ENCODE measurements at places on chromosomes 12 and 14.

GRCh38 chr12:64691227-64691794, 67.9 kb downstream of the GNS start:
- DNase-seq = no peak

- DNase-seq = no peak
Measured at GRCh38 chr12:117033382-117034221, 65.6 kb downstream of the TESC start.

- no peak for DNase-seq
Measured at GRCh38 chr12:66497008-66497897, 181.6 kb downstream of the GRIP1 start.

DNA sequence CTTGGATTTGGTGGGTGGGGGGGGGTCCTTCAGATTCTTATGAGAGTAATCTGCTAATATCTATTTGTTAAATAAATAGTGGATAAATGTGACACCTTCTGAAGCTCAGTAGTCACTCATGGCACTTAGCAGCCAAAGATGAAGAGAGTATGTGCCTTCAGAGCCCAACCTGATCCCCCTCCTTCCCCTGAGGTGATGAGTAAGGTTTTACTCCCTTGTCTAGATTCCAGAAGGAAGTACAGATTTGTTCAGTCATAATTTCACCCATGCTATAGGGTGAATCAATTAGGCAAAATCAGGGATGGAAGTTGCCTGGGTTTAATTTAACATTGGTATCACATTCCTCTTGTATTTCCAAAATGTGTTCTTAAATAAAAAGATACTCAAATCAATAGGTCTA, 340.3 kb upstream of the ATP2B1 start:
- DNase-seq = no peak

- no peak for DNase-seq
Measured at GRCh38 chr14:80354860-80355581, 143.7 kb upstream of the DIO2 start.

DNA sequence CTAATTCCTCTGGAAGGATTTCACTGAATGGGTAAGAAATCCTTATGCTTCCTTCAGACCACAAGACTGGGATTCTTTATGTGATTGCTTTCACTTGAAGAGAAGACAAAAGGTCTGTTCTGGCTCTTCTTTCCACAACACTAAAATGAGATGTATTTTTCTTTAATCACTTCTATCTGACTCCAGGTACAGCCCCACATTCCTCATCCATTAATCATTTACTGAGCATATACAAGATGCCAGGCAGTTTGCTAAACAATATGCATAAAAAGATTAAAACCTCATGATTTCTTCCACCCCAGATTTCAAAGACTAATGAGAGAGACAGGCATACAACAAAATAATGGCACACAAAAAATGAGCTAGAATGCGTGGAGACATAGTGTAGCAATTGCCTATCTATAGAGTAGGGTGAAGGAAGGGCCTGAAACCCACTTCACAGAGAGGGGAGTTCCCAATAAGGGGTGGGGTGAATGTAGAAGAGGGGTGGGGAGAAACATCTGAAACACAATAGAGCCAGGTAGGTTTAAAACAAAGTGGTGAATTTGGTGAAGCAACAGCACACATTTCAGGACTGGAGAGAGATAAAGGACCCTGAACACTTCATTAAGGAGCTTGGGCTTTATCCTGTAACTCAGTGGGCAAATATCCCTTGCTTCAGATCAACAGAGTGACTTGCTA, 65.1 kb upstream of the PRB2 start:
- no peak for DNase-seq

- no peak for DNase-seq
Measured at GRCh38 chr12:51475543-51475942, 50.9 kb downstream of the SLC4A8 start.

GRCh38 chr14:100503251-100503650, 84.0 kb downstream of the BEGAIN start:
- no peak for DNase-seq

DNA sequence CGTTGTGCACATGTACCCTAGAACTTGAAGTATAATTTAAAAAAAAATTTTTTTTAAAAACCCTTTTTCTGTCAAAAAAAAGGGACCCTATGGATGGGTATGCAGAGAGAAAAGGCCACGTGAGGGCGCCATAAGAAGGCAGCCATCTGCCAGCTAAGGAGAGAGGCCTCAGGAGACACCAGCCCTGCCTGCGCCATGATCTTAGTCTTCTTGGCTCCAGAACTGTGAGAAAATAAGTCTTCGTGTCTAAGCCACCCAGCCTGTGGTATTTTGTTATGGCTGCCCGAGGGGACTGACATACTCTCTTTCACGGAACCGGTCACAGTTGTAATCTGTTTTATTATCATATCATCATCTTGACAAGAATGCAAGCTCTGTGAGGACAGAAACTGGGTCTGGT, 174.8 kb downstream of the EFCAB11 start:
- no peak for DNase-seq

- DNase-seq = no peak
Measured at GRCh38 chr14:68811171-68811570, 18.3 kb upstream of the ZFP36L1 start.

- DNase-seq = no peak
Measured at GRCh38 chr14:58107947-58108552, 44.0 kb downstream of the ARMH4 start.

GRCh38 chr12:51941604-51942003, 9.9 kb upstream of the ACVR1B start:
- DNase-seq = no peak

GRCh38 chr12:16020031-16020430, 108.9 kb downstream of the DERA start:
- no peak for DNase-seq

DNA sequence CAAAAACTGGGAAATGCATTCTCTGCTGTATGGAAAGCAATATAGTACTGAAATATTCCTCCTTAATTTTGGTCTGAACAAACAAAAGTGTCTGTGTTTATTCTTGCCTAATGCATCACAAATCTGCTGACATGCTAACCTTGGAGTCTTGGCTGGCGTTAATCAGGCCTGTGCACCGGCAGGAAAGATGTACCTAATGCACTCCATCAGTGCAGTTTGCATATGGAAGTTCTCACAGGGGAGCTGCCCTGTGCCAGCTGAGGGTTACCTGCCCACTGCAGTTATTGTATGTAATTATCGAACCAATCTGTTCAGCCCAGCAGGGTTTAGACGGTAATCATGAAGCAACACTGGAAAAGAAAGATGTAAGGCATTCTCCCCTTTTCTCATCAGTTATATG, 76.9 kb downstream of the VRK1 start:
- DNase-seq = no peak

DNA sequence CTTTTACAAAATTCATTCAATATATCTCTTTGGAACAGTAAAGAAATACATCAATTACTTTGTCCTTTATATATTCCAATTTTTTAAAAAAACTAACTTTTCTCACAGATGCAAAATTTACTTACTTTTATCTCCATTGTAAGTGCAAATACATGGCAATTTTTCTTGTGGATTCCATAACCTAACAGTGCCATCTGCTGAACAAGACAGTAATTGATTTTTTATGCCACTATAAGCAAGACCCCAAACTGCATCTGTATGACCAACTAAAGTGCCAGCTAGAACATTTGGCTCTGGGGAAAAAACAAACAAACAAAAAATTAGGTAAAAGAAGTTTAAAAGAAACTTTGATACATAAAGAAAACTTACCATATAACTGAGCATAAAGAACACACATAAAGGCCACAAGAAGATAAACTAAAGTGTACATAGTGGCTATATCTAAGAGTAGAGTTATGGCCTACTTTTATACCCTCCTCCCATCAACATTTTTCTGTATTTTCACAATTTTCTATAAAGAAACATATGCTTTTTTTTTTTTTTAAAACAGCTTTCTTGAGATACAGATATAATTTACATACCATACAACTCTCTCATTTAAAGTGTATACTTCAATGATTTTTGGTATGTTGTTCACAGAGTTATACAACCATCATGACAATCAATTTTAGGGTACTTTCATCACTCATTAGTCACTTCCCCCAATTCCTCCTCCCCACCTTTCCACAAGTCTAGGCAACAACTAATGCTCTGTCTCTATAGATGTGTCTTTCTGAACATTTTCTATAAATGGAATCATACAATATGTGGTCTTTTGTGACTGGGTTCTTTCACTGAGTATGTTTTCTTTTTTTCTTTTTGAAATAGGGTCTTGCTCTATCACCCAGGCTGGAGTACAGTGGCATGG, 32.6 kb downstream of the COCH start:
- no peak for DNase-seq

DNA sequence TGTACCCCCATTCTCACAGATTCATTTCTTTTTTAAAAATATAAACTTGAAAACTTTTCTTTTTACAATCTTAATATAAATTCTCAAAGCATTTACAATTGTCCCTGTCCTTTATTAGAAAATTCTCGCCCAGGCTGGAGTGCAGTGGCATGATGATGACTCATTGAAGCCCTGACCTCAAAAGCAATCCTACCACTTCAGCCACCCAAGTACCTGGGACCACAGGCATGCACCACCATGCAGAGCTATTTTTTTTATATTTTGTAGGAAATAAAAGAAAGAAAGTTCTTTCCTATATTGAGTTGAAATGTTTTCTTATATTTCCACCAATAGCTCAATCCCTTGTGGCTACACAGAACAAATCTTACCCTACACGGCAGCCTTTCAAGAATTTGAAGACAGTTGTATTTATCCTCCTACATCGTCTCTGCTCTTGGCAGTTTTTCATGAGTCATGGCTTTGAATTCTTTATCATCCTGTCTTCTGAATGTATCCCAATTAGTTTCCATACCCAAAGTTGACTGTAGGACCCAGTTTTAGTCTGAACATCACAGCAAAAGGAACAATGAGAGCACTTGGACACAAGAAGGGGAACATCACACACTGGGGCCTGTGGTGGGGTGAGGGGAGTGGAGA, 52.4 kb downstream of the SYT1 start:
- DNase-seq = no peak

DNA sequence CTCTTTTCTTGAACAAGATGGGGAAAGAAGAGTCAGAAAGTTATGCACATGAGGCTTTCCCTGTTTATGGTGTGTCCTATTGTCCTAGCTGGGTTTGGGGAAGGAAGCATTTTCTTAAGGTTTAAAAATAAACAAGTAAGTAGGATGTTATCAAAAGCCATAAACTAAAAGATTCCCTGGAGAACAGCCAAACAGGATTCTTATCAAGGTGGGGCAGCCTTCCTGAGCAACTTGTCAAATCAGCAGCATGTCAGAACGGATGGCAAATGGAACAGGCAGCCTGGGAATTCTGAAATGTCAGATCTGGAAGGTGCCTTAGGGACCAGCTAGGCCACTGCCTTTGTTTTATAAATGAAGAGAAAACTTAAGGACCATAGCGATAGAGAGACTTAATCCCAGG, 152.2 kb upstream of the RGS6 start:
- DNase-seq = no peak

DNA sequence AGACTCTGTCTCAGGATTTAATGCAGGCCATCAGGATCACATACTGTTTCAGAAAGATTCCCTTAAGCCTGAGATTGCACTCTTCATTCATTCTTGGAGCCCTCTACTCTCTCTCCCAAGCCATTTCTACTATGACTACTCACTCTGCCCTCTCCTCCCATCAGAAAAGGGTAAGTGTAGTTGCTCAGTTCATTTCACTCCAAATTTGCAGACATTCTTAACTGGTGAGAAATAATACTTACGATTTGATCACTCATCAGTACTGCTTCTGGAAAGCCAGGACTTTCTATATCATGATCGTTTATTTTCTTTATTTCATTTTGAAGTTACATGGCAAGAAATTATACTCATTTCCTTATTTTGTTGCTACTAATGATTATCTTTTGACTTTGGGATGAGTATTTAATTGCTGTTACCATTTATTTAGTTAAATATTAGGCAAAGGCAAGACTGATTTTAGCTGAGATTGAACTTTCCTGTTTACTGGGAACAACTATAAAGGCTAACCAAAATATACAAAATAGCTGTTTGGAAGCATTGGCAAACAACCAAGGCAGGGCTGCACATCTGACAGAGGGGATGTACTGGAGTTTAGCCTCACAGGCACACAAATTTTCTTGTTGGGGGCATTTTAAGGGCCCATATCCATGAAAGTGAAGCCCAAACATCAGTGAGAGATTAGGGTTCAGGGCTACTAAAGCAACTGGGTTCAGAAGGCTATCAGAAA, 4.1 kb upstream of the RERG start:
- no peak for DNase-seq

DNA sequence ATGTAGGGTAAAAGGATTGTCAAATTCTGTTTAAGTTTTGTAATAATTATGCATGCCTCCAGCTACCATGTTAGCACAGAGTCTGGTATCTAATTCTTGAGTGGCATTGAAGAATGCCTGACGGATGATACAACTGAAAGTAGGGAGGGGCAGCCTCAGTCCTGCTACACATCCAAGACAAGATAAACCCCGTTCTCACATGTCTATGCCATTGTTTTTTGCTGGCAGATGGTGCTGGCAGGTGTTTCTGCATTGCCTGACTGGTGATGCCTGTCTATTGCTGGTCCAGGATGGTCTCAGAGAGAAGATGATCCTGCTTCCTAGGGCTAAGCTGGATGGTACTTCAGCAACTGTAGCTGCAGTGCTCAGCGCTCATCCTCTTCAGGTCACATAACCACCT, 245.8 kb upstream of the NAV3 start:
- no peak for DNase-seq

- DNase-seq = no peak
Measured at GRCh38 chr12:46663318-46663717, 162.5 kb downstream of the SLC38A4 start.

DNA sequence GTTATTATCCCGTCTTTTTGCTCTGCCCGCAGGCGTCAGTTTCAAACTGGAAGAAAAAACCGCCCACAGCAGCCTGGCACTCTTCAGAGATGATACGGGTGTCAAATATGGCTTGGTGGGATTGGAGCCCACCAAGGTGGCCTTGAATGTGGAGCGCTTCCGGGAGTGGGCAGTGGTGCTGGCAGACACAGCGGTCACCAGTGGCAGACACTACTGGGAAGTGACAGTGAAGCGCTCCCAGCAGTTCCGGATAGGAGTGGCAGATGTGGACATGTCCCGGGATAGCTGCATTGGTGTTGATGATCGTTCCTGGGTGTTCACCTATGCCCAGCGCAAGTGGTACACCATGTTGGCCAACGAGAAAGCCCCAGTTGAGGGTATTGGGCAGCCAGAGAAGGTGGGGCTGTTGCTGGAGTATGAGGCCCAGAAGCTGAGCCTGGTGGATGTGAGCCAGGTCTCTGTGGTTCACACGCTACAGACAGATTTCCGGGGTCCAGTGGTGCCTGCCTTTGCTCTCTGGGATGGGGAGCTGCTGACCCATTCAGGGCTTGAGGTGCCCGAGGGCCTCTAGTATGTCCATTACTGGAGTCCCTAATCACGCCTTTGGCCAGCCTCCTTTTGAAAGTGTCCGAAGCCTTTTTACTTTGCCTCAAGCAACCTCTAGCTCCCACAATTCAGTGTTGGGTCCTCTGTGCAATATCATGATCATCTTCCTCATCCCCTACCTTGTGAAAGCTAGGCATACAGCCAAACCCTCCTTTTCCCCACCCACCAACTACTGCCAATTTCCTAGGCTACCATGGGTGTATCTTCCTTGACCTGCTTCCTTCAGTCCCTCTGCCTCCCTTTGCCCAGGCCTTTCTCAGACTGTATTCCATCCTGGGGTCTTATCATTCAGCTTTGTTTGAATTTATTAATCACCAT, 891 bp downstream of the SPRYD4 start:
- DNase-seq = no peak
